Stimulated activated CD8-positive, alpha-beta memory T cell treated with anti-CD3 and anti-CD28 coated beads, Interleukin-4, amount 100 ng/mL, for 1 hour (primary cell): ENCODE measurements at places on chromosomes 1 and 21.

- no peak for DNase-seq
Observed at GRCh38 chr1:51282605-51283004, 46.5 kb downstream of the RNF11 start.

DNA sequence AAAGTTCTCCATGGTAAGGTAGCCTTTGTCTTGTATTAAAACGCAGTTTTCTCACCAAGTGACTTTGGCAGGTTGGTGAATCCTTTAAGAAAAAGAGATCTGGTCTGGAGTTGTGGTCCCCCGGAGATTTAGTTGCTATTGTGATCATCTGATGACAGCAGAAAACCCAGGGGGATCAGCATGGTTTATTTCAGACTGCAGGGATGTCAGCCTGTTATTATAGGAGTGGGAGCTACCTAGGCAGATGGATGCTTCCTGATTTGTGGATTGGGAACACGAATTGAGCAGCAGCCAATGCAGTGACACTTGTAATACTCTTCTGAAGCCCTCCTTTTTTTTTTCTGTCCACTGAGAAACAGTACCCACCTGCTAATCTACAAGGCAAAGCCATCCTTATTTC lies 150.2 kb downstream of the ST6GALNAC3 start:
- DNase-seq = no peak

- DNase-seq = no peak
Observed at GRCh38 chr1:42784547-42784945, 245 bp upstream of the TMEM269 start.

DNA sequence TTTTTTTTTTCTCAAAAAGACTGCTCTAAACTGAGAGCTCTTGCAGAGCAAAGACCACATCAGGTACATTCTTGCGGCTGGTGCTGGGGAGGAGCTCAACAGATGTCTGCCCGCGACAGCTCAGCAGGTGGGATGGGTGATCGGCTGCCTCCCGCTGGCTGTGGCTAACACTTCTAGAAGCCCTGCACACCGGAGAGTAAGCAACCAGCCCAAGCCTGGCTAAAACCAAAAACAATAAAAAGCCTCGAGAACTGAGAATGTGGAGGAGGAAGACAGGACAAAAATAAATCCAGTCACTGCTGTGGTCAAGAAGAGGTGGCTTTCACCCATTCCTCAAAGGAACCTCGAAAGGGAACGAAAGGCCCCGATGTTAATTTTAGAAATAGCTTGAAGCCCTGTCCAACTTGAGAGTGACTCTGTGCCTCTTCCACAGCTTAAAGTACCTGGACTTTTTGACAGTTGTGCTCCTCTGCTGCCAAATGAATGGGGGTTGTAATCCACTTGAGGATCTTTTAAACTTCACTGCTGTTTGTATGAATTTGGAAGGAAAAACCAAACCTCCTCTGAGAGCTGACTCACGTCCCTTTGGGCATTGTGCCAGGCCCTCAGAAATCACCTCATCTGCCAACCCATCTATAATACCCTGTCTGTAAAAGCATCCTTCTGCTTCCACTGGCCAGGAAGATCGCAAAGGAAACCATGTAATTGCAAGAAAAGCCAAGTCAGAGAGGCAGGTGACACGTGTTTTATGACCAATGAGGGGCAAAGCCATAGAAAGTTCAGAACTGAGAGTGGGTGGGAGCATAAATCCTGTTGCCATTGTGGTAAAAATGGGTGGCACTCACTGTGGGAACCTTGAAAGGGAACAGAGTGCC lies 78.6 kb downstream of the KCNN3 start:
- DNase-seq = peak; percentile 66
